ENCODE measurements at places on chromosomes 6 and 20. TPM values are rescaled to one million over a fixed set of nuclear protein-coding genes. Genes with fewer than 3 reads are reported as not detected.

The PSMA7 gene
- 364 TPM for total RNA-seq

GRCh38 chr20:25459111-25459830 is 51.8 kb downstream of the GINS1 start:
- no peak for DNase-seq

GRCh38 chr20:19658137-19658536 is 99.9 kb upstream of the RIN2 start:
- no peak for DNase-seq

- DNase-seq: no peak
Observed at GRCh38 chr20:51376111-51376510, 166.4 kb downstream of the NFATC2 start.

DNA sequence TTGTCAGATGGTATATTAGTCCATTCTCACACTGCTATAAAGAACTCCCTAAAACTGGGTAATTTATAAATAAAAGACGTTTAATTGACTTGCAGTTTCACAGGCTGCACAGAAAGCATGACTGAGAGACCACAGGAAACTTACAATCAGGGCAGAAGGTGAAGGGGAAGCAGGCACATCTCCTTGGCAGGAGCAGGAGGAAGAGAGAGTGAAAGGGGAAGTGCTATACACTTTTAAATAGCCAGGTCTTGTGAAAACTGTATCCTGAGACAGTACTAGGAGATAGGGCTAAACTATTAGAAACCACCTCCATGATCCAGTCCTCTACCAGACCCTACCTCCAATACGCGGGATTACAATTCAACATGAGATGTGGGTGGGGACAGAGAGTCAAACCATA is 193.9 kb upstream of the KCNG1 start:
- DNase-seq: no peak

The RAD21L1 gene
- total RNA-seq: 0.17 TPM

The C2 gene
- total RNA-seq: 3.1 TPM

The CD24 gene
- total RNA-seq: 7.3 TPM

DNA sequence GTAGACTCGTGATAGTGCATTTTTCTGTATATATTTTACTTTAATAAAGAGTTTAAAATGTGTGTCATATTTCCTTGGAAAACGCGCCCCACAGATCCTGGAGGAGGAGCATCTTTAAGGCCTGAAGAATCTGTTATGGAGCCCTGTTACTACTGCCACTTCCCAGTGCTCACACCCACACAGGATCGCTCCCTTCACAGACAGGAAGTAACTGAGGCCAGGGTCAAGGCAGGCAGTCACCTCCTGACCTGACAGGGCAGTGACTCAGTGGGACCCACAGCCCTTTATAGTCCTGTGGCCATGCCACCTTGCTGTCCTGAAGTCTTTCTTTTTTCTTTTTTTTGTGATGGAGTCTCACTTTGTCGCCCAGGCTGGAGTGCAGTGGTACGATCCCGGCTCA is 9.0 kb downstream of the RRBP1 start:
- DNase-seq: no peak

GRCh38 chr6:46638650-46639049 is 14.0 kb downstream of the CYP39A1 start:
- DNase-seq: no peak

The GPX5 gene
- total RNA-seq: not detected

GRCh38 chr6:159929819-159930218 is 39.0 kb downstream of the MAS1 start:
- no peak for DNase-seq

DNA sequence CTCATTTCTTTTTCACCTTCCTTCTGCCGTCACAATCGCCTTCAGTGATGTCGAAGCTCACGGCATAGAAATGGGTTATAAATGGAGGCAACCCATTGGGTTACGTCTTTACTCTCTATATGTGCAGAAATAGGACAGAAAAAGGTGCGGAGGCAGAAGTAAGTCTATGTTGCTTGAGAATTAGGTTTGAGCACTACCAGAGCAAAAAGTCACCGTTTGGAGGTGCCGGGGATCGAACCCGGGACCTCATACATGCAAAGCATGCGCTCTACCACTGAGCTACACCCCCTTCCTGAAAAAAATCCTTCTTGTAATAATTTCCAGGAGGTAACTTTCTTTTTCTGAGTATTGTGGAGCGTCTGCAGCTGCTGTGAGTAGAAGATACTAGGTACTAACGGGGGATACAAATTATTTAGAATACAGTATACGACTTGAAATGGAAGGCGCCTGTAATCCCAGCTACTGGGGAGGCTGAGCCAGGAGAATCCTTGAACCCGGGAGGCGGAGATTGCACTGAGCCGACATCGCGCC is 134.2 kb downstream of the TRIM27 start:
- DNase-seq: peak; percentile 68

The MAP3K5 gene
- total RNA-seq: 11.8 TPM

DNA sequence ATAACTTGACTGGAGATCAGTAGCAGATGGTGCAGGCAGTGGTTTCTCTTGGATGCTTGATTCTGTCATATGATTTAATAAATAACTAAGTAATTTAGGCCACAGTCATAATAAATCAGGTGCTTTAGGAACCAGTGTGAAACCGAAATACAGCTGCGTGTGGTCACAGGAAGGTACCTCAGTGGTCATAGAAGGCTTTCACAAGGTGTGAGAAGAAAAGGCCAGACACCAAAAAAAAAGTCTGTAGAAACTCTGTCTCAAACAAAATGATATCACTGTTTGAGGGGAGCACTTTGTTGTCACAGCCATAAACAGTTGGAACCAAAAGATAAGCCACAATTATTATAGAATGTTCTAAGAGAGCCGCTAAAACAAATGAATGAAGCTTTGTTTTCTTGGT is 56.5 kb downstream of the ARMC2 start:
- DNase-seq: no peak

- no peak for DNase-seq
Observed at GRCh38 chr6:3196770-3197169, 30.7 kb downstream of the TUBB2B start.

The LKAAEAR1 gene
- not detected for total RNA-seq

The SDHAF4 gene
- 8.9 TPM for total RNA-seq
